ENCODE measurements at places on chromosomes 2 and 18.

DNA sequence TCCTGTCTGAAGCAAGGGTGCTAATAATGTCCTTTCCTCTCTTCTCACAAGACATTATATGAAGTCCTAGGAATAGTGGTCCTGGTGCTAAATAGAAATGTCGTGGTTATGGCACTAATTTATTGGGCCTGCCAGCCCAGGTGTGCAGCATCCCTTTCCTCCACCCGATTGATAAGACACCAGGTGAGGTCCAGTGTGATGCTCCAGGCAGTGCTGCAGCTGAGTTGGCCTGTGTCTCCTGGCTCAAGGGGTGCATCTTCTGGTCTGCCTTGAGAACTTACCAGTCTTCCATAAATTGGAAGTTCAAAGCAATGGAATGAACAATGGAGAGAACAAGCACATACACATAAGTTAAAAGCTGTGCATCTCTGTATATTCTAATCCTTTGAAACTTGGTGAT lies 26.9 kb downstream of the CRIM1 start:
- DNase-seq = no peak

DNA sequence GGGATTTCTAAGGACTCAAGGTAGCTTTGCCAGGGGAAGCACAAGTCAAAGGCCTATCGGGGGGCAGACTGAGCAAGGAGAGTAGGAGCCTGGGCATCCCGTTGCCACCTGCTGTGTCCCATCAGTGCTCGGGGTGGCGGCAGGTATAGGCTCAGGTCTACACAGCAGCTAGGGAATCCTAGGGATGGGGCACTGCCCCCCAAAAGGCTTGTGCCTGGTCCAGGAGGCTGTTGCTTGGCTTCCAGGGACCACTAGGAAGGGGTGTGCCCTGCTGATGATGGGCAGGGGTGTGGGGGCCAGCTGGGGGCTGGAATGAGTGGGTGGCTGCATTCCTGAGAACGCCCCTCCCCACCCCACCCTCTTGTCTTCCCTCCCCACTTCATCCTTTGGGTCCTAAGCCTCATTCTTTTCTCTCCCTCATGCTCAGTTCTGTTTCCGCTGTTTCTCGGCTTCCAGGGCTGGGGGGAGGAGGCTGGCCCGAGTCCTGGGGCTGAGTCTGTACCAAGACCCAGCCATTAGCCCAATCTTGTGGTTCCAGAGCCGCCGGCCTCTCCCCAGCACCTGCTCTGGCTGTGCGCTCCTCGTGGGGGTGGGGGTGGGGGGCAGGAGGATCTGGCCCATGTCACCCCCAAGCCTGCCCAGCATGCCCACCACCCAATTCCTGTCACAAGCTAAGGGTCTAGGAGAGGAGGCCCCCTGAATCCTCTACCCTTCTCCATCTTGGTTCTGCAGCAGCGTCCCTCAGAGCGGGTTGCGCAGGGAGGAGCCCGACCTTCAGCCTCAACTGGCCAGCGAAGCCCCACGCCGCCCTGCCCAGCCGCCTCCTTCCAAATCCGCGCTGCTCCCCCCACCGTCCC lies 12.8 kb downstream of the SPEG start:
- no peak for DNase-seq

GRCh38 chr2:45849491-45850283 lies 198.2 kb downstream of the PRKCE start:
- peak; percentile 12 for DNase-seq

GRCh38 chr2:217314021-217314460 lies 454.2 kb upstream of the TNP1 start:
- no peak for DNase-seq

DNA sequence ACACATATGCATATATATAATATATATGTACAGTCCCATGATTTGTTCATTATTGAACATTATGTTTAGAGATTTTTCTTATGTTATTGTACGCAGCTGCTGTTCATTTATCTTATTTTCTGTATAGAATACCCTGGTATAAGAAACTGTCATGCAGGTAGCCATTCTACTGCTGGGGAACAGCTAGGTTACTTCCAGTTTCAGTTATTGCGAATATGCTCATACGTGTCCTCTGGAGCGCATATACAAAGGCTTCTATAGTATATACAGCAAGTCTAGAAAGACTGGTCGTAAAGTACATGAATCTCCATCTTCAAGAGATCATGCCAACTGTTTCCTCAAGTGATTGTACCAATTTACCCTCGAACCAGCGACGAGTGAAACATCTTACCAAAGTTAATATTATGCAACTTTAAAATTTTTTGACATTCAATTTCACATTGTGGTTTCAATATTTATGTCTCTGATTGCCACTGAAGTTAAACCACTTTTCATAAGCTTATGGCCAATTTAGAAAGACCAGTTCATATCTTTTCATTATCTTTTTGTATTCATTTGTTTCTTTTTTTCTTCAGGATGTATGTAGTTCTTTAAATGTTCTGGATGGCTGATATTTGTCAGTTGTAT lies 53.5 kb downstream of the RDH14 start:
- no peak for DNase-seq

GRCh38 chr18:77081390-77081778 lies 51.2 kb downstream of the MBP start:
- no peak for DNase-seq

DNA sequence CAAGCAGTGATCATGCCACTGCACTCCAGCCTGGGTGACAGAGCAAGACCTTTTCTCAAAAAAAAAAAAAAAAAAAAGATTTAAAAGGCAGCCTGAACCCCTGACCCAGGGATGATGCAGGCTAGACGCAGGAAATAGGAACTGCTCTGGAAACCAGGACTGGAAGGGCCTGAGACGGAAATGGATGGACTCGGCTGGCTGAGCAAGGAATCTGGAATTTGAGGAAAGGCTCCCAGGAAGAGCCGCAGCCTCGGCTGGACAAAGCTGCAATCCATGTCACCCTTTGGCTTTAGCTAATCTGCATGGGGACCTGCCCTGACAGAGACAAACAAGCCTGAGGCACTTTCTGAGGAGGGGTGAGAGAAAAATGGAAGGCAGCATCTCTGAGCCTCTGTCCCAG lies 55.0 kb upstream of the DAPL1 start:
- peak; percentile 93 for DNase-seq

- no peak for DNase-seq
These were observed 28.4 kb downstream of the NGEF start for GRCh38 chr2:232984451-232985207.

GRCh38 chr18:22223254-22223964 lies 54.0 kb downstream of the GATA6 start:
- DNase-seq = peak; percentile 96

DNA sequence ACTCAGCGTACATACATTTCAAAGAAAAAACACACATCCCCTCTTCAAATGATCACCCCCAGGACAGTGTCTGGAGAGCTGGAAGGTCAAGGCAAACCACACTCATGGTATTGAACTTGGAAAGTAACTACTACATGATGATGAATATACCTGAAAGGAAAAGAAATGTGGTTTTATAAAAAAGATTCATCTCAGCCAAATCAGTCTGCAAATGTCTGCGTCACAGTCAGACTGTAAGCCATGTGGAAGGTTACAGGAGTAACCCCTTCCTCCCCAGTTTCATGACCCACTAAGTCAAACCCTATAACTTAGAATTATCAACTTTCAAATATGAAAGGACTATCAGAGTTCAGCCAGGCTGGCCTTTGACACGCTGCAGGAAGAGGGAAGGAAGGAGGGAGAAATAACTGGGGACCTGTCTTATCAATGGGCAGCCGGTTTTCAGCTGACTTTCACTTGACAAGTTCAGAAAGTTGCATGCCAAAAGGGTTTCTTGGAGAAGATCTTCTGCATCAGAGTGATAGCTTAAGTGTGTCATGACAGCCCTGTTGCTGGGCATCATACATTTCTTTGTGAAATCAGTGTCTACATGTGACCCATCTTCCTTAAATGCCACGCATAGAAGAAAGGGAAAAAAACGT lies 7.0 kb upstream of the BMP10 start:
- DNase-seq = no peak

DNA sequence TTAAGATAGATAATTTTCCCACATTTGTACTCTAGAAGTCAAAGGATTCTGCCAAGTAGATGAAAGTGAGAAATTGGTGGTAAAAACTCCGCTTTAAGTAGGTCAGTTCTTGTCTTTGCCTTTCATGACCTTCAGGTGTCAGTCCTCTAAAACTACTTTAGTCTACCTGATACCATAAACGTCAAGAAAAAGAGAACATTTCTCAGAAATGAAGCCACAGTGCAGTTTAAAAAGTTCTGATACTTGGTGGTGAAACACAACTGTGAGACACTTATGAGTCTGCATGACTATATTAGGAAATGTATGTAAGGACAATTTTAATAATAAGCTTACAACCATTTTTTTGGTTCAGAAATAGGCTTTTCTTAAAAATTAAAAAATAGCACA lies 583.3 kb downstream of the SATB2 start:
- no peak for DNase-seq

DNA sequence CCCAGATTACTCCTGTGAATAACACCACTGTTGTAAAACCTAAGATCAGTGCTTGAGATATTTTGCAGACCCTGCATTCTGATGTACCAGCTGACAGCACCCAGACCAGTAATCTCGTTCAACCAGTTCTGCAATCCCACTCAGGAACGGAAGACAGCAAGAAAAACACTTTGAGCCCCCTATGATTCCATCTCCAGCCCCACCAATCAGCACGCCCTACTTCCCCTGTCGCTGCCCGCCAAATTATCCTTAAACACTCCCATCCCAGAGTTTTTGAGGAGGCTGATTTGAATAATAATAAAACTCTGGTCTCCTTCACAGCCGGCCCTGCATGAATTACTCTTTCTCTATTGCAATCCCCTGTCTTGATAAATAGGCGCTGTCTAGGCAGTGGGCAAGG lies 173.9 kb upstream of the CDH2 start:
- no peak for DNase-seq

- no peak for DNase-seq
These were observed 285.8 kb upstream of the MAP2 start for GRCh38 chr2:209138079-209138478.

DNA sequence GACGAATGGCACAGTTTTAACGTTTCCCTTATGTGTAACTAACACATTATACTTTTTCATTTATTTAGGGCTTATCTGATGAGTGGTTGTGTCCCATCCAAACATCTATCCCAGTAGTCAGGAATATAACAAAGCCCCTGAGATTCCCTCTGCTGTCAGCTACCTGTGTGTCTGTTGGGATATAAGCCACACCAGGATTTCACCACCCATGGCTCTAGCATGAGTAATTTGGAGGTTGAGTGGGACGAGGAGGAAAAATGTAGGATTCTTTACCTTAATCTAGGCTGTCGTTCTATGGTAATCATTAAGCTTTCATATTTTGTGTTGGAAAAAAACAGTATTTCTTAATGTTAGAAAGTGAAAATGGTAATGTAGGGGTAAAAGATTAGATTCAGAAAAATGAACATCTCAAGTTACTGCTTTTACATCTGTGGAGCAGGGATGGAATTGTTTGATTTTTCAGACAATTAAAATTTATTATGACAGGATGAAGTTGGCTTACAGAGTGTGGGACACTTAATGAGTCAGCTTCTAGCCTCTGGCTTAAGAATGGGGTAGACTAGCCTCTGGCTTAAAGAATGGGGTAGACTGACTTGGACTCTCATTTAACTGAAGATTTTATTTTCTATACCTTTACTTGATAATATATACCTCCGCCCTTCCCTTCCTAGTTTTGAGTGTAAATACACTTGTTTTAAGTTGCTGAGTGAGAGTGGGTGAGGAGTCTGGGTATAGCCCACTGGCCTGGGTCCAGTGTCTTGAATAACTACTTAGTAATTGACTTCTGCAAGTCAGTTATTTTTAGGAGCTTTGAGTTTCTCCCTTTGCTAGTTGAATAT lies 88.5 kb upstream of the RANBP2 start:
- no peak for DNase-seq

- DNase-seq = no peak
These were observed 22.6 kb downstream of the MYL12B start for GRCh38 chr18:3284501-3284900.

Data from kidney tubule cell (primary cell).